Activated CD4-positive, CD25-positive, alpha-beta regulatory T cell treated with anti-CD3 and anti-CD28 coated beads, Interleukin-2, amount 50 U/mL, for 24 hours (primary cell): ENCODE measurements at places on chromosomes 5 and 9.

- ATAC-seq: no peak
These were observed 464.5 kb downstream of the CSNK1G3 start for GRCh38 chr5:123976379-123977033.

DNA sequence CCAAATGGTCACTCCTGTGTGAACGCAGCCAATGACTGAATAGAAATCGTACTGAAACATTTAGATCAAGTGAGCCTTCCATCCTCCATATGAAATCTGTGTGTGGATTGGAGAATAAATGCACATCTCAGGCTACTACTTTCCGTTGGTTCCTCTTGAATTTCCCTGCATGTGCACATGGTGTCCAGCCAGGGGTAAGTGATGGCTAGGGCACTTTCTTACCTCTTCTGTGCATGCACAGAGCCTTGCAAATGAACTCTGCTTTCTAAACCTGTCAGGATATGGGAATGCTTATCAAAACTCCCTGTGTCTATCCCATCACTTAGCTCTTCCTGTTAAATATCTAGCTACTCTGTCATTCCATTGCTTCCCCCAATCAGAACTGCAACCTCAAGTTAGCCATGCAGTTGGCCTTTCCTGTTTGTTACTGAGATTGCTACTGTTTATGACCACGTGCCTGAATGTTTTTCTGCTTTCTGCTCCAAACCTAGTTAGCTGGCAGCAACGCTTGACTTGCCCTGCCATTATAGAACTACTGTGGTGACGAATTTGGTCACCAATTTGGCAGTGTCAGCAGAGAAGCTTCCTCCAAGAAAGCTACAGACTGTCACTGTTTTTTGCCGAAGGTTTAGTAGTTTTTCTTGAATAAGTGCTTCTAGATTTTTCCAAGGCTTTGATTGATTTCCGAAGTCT lies 661.6 kb downstream of the LRRC70 start:
- no peak for ATAC-seq

- ATAC-seq: no peak
These were observed 13.8 kb downstream of the FAM78A start for GRCh38 chr9:131262327-131263032.

DNA sequence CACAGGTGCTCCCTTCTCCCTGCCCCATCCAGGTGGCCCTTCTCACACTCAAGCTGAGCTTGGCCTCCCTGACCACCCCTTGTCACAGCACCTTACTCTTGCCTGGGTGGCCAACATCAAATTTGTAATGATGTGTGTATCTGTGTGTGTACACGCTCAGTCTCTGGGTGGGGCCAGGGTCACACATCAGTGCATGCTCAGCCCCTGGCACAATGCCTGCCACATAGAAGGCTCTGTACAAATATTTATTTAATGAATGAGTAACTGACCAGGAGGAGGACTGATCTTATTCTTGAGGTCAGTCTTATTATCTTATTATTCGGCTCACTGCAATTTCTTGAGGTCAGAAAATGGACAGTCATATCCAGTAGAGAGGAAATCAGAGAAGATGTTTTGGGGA lies 41.3 kb upstream of the HAND1 start:
- ATAC-seq: no peak

DNA sequence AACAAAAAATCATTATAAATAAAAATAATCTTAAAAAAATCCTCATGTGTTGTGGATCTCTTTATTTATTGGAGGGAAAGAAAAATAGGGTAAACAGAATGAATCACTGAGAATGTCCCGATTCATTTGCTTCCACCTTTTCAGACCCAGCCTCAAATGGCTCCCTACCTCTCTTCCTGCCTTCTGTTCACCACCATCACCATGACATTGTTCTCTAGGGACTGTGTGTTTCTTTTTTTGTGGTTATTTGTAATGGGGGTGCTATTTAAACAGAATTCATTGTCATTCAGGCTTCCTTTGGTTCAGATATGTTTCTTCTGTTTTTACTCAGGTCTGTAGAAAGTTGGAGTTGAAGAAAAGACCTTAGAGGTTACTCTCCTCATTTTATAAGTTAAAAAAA lies 198.2 kb downstream of the KIF4B start:
- no peak for ATAC-seq

GRCh38 chr5:167642779-167643517 lies 648.5 kb upstream of the WWC1 start:
- ATAC-seq: no peak

- ATAC-seq: no peak
These were observed 36.2 kb upstream of the RAPGEF1 start for GRCh38 chr9:131776036-131776435.

- ATAC-seq: no peak
These were observed 7.1 kb downstream of the SNX18 start for GRCh38 chr5:54524704-54525103.
